Central memory CD8-positive, alpha-beta T cell (primary cell): ENCODE measurements at places on chromosomes 3 and 15.

DNA sequence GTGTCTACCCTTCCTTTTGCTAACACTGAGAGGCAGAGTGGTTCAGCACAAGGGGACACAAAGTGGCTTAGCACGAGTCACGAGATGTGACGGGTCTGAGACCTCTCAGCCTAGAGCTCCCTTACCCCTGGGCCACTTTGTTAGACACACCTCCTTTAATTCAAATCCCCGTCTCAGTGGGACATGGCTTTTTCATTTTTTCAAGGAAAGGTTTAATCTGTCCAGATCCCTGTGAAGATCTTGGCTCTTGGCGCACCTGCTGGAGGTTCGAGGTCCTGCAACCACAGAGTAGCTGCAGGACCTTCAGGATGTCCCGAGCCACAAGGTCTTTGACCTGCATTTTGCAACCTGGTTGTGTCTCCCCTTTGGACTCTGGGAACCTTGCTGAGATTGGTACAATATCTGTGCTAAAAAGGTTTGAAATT, 52.0 kb downstream of the LPP start:
- peaks cover 2% of the 10 kb centered on the region for H3K36me3 ChIP-seq
- peaks cover 42% of the 10 kb centered on the region for H3K4me1 ChIP-seq
- no peak for DNase-seq
- H3K4me3 ChIP-seq = no peak overlapping the region

DNA sequence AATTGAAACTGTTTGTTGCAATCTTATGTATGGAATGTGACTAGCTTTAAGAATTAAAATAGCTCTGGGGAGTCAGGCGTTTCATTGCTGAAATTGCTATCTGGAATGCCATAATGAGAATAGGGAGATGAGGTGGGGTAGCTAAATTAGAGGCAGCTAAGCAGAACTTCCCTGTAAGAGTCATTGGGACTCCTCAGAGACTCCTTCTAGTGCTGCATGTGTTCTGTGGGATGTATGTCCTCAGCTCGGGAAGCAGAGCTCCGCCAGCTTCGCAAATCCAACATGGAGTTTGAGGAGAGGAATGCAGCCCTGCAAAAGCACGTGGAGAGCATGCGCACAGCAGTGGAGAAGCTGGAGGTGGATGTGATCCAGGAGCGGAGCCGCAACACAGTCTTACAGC, 57.4 kb downstream of the HMG20A start:
- no peak overlapping the region for H3K4me3 ChIP-seq
- peaks cover 42% of the 10 kb centered on the region for H3K36me3 ChIP-seq
- no peak overlapping the region for H3K27ac ChIP-seq

DNA sequence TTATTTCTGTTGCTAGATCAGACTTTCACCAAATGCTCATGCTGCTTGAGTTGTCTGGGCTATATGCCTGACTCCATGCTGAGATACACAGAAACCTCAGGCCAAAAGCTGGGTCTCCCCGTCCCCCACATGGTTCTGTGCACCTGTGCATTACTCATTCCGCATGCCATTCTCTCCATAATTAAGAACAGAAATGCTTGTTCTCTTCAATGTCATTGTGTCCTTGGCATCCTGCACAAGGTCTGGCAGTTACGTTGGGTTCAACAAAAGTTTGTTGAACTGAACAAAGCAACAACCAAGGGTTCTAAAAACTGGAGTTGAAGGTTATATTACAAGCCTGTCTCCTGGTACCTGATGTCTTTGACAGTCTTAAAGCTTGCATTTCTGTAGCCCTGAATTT, 177.5 kb downstream of the FNDC3B start:
- H3K36me3 ChIP-seq = peaks cover 2% of the 10 kb centered on the region
- H3K27ac ChIP-seq = no peak overlapping the region
- DNase-seq = no peak
- H3K4me3 ChIP-seq = no peak overlapping the region
- no peaks in the 10 kb centered on the region for H3K27me3 ChIP-seq

GRCh38 chr15:94053626-94054025, 177.7 kb upstream of the MCTP2 start:
- H3K27me3 ChIP-seq = peaks cover 19% of the 10 kb centered on the region
- DNase-seq = no peak
- no peak overlapping the region for H3K4me3 ChIP-seq
- H3K27ac ChIP-seq = no peak overlapping the region

DNA sequence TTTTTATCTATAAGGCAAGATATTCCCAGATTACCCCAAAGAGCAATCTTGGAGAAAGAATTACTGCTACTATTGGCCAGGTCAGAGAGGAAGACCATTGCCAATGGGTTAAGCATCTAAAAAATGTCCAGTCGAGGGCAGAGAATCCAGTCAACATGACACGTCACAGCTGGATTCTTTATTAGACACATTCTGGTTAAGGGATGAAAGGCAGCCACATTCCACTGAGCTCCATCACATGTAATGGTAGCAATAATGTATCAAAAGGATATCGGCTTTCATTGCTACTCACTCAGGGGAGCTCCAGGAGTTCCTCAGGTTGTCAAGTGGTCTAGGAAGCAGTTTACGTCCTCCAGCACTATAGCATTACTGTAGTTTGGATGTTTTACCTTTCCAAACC, 421.1 kb downstream of the PLOD2 start:
- H3K27me3 ChIP-seq = no peaks in the 10 kb centered on the region
- no peak for DNase-seq
- H3K36me3 ChIP-seq = no peaks in the 10 kb centered on the region
- no peak overlapping the region for H3K4me3 ChIP-seq
- H3K4me1 ChIP-seq = no peaks in the 10 kb centered on the region

- no peak overlapping the region for H3K4me3 ChIP-seq
- no peaks in the 10 kb centered on the region for H3K27me3 ChIP-seq
- DNase-seq = no peak
- H3K36me3 ChIP-seq = no peaks in the 10 kb centered on the region
Observed at GRCh38 chr3:111802700-111803099, 56.4 kb upstream of the PHLDB2 start.
